CD4-positive, alpha-beta T cell treated with Interleukin-10 for 1 hour (primary cell): ENCODE measurements at places on chromosomes 4 and X.

GRCh38 chr4:98505992-98506391 lies 152.4 kb downstream of the TSPAN5 start:
- DNase-seq, result no peak

DNA sequence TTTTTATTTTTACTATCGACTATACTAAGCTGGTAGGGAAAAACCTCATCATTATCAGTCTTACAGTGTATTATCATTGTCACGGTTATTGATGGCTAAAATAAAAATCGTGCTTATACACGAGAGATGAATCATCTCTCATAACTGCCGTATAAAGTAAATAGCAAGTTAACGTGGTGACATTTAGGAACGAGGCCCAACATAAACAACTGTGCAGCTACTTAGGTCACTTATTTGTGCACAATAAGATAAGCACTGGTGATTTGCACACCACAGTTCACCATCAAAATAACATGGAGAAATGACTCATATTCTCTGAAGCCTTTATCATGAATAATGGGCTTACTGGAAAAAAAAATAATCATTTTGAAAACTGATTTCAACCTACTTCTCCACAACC lies 482.0 kb upstream of the TENM3 start:
- no peak for DNase-seq

DNA sequence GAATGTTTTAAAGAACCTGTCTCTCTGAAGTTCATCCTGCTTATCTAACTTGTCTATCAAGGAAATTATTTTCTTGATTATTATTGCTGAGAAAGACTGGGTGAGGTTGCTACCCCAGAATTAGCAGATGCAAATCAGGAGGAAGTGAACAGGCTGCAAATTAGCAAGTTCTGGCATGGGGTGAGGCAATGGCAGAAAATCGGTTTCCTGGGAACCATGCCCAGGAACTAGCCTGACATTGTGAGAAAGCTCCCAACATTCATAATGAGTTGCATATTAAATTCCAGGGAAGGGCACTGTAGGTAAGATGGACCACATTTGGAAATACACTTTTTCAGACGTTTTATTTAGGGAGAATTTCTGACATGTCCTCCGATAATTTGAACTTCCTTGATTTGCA lies 11.6 kb downstream of the ARSF start:
- no peak for DNase-seq

DNA sequence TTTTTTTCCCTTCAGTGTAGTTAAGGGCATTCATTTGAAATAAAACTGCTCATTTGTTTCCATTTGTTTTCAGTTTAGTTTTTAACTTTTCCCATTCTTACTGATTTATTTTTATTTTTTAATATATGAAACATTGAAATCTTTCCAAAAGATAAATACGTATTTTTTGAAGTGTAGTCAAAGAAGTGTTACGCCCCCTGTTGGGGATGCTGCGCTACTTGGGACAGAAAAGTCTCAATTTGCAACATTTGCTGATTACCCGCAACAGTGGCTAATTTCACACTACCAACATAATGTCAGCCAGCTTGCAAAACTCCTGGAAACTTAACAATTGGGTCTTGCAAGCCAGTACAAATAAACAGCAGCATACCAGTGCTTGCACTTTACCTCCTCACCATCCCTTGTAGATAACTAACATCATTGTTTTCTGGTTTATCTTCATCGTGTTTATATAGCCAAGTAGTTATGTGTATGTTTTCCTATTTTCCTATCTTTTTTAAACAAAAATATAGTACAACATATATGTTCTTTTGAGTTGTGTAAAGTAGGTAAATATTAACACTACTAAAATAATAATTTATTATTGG lies 158.6 kb downstream of the STPG2 start:
- no peak for DNase-seq

DNA sequence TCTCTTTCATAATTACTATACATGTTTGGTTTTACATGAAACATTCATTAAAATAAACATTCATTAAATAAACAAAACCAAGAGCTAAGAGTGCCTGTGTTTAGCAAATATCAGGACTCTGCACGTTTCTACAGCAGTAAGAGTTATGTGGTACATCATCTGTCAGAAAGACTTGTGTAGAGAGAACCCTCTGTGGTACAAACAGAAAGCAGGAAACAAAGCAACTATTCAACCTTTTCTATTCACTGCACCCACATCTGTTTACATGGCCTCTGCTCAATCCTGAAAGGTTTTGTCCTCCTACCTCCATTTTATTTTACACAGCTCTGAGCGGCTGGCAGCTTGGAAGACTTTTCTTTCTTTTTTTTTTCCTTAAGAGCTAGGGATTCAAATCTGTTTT lies 90.7 kb upstream of the PCDH18 start:
- no peak for DNase-seq
